ENCODE measurements at places on chromosomes 1 and 21.

GRCh38 chr1:154972213-154972516, 1.6 kb upstream of the SHC1 start:
- DNase-seq = no peak

DNA sequence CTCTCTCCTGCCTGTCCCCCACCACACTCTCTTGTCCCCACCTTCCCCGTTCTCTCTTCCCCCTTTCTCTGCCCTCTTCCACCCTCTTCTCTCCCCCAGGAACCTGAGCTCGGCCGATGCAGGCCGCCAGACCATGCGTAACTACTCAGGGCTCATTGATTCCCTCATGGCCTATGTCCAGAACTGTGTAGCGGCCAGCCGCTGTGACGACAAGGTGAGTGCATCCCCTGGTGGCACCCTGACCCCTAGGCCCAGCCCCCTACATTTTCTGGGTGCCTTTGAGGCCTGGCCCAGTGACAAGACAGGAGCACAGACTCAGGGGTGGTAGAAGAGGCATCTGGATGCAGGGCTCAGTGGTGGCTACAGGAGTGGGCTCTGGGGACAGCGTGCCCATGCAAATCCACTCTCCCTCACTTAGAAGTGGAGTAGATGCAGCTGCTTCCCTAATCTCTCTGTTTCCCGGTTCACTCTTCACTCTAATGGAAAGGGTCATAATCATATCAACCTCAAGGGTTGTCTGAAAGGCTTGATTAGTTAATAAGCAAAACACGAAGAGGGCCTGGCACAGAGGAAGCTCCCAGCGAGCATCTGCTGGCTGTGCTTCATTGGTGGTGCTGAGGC, 37.0 kb downstream of the PKP1 start:
- no peak for DNase-seq

- DNase-seq = no peak
Observed at GRCh38 chr1:228398741-228399461, 7.7 kb downstream of the TRIM11 start.

DNA sequence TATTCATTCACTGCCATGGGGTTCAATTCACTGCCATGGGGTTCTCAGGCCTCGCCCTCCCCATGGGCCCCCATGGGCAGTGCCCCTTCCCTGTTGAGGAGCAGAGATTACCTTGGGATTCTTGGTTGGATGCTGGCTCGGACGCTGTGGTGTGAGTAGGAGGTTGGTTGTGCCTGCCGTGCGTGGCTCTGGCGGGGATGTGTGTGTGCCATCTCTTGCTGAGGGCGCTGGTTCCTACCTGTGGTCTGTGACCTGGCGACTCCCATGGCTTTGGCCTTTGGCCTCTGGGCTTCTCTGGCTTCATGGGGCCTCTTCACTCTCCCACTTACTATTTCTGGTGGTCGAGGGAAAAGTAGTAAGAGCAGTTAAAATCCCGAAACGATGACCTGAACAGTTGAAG, 42.1 kb downstream of the PCNT start:
- no peak for DNase-seq

GRCh38 chr1:101216623-101217022, 20.2 kb upstream of the S1PR1 start:
- DNase-seq = no peak

- DNase-seq = no peak
Observed at GRCh38 chr1:244022311-244022710, 28.8 kb upstream of the ZBTB18 start.

DNA sequence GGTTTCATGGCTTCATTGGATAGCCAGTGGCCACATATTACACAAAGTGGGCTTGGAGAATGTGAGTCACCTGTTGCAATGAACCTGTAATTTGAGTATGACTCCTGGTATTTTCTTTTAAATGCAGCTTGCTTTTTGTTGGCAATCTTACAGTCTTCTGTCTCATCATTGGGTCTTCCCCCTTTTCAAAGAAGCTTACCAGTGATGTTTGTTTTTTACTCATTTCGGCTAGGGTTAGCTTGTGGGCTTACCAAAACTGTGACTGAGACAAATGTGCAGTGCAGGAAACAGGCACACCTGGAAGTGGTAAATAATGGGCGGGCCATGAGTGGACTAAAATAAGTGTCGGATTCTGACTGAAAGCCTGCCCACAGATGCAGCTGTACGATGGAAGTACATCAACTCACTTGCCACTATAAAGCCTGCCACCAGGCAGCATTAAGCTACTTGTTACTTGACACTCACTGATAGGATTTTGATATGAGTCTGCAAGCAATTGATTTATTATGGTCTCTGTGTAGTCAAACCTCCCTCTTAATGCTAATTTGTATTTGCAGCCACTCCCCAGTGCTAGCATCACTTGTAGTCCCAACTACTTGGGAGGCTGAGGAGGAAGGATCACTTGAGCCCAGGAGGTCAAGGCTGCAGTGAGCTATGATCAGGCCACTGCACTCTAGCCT, 4.2 kb downstream of the HHAT start:
- DNase-seq = no peak

- no peak for DNase-seq
Observed at GRCh38 chr1:219664310-219665029, 51.6 kb upstream of the ZC3H11B start.

- DNase-seq = no peak
Observed at GRCh38 chr1:61053226-61053711, 29.1 kb upstream of the NFIA start.

Data from neural progenitor cell (in vitro differentiated cells).